ENCODE measurements at places on chromosomes 4 and X. TPM values are rescaled to one million over a fixed set of nuclear protein-coding genes. Genes with fewer than 3 reads are reported as not detected.

NDNF gene
- total RNA-seq = 6.3 TPM

MXRA5 gene
- 2.9 TPM for total RNA-seq

FAM53A gene
- 1.3 TPM for total RNA-seq

TRAM1L1 gene
- total RNA-seq = not detected

SYTL5 gene
- total RNA-seq = 3.1 TPM

MTCP1 gene
- 6.4 TPM for total RNA-seq

PLXNB3 gene
- 2.3 TPM for total RNA-seq

TMEM271 gene
- not detected for total RNA-seq

SCLT1 gene
- 7.2 TPM for total RNA-seq

TAF7L gene
- total RNA-seq = not detected

BEX1 gene
- total RNA-seq = 8.9 TPM

CXCL10 gene
- 0.52 TPM for total RNA-seq

RCHY1 gene
- total RNA-seq = 26.8 TPM

SYAP1 gene
- 14.9 TPM for total RNA-seq

AP1S2 gene
- total RNA-seq = 112 TPM

WAS gene
- not detected for total RNA-seq
